Stimulated activated CD4-positive, alpha-beta T cell treated with anti-CD3 and anti-CD28 coated beads, Interleukin-1b, Interleukin-23, amount 100 ng/mL, for 1 hour (primary cell): ENCODE measurements at places on chromosomes 7 and 10.

DNA sequence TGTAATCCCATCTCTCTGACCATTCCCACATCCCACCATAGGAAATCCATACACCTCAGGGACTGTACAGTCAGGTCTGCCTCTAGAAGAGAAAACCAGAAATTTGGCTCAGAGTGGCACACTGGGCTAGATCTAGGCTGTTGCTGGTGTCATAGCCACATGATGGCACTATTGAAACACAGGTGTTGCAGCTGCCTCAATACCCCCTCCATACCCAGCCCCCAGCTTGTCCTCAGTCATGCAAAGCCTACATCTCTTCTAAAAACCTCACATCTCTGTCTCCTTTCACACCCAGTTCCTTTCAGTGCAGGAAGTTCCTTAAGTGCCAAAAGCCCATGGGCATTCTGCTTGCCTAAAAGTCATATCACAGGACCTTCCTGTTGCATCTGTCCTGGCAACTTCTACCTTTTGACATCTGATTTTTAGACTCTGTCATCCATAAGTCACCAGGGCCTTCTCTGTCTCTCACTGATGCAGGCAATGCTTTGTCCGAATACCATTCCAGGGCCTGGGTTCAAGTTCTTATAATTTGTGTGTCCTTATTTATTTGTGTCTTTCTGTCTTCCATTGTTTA, 27.0 kb upstream of the HIBADH start:
- DNase-seq, result no peak

DNA sequence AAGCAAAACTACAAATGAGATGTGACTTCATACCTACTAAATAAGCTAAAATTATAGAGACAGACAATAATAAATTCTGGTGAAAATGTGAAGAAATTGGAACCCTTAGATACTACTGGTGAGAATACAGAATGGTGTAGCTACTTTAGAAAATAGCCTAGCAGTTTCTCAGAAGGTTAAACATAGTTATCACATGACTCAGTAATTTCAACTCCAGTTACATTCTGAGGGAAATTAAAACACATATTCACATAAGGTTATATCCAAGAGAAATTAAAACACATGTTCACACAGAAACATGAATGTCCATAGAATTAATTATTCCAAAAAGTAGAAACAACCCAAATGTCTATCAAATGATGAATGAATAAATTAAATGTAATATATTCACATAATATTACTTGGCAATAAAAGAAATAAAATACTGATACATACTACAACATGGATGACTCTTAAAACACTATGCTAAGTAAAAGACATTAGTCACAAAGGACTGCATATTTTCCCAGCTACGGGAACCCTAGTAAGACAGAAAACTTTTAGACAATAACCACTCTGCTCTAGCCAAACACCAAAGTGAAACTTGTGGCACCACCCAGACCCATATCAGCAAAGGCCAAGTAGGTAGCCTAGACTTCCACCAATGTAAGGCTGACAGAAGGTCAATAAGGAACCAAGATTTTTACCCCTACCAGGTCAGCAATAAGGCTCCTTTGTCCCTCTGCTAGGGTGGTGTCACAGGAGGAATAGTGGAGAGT, 25.1 kb downstream of the SLC25A40 start:
- DNase-seq, result no peak

- no peak for DNase-seq
Measured at GRCh38 chr10:124748166-124748565, 4.0 kb upstream of the FAM53B start.

DNA sequence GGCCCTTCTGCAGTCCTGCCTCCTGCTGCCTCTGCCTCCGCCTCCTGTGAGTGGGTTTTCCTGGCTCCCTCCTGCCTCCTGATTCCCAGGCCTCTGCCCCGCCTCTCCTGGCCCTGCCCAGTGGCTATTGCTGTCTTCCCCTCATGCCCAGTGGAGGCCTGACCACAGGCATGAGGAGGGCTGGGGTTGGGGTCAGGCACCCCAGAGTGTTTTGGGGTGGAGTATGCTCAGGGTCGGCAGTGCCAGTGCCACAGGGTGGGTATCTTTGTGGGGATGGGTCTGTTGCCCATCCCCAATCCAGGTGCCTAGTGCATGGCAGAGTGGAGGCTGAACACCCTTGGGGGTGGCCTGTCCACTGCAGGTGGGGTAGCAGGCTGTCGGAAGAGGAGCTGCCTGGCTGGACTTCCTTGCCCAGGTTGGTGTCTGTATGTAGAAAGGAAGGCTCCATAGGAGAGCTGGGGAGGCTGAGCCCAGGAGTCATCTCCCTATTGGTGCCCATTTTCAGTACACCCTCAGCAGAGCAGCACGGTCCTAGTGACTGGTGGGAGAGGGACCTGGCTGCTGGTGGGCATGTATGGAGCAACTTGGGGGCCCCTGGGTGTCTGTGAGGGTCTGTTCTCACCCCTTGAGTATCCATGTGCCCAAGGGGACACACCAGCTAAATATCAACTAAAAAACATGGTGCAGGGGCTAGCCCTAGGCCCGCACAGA, 62.2 kb downstream of the ARHGAP22 start:
- no peak for DNase-seq

GRCh38 chr7:134940729-134941128, 45.6 kb upstream of the AGBL3 start:
- no peak for DNase-seq

- DNase-seq, result no peak
Measured at GRCh38 chr7:102064361-102065025, 222.2 kb upstream of the SH2B2 start.

DNA sequence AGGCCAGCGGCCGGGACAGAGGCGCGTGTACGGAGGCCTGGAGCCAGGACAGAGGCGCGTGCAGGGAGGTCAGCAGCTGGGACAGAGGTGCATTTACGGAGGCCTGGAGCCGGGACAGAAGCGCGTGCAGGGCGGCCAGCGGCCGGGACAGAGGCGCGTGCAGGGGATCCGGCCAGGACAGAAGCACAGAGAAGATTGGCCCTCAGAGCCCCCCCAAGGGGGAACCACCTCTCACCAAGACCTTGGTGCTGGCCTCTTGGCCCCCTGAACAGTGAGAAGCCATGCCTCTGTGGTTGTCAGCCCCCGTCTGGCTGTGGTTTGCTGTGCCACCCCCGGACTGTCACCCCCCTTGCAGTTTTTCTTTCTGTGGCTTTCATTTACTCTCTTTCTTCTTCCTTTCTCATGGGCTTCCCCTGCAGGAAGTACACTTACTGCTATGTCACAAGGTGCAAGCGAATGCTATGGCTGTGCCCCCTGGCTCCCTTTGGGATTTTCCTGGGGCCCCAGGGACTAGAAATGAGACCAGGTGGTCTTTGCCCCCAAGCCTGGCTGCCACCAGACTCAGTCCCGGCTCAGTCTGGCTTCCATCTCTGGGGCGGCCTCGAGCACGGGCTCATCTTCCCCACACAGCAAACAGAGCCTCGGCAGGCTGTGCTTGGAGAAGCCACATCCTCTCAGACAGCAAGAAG, 41.1 kb downstream of the INSIG1 start:
- DNase-seq, result no peak

DNA sequence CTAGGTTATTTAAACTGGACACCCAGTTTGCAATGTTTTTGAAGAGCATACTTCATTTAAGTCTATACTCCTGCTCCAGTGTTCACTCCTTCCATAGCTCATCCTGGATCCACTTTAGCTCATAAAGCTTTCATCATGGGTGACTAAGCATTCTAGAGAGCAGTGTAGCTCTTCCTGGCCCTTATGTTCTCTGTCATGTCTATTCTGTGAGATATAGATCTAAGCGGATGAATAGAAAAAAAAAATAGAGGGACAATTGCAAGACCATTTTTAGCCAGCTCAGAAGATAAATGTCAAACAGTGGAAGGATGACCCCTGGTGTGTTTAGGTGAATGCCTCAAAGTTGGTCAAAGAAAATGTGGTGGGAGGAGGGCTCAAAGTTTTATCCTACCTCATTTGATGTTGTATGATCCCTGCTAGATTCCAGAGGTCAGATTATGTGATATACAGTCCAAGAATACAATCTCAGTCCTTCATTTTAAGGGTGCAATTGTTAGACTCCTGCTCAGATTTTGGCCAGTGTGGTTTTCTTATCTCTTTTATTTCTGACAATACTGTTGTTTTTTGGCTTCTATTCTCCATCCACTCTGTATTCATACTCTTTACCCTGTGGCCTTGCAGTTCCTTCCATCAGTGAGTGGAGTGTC, 7.5 kb upstream of the HECW1 start:
- DNase-seq, result no peak

DNA sequence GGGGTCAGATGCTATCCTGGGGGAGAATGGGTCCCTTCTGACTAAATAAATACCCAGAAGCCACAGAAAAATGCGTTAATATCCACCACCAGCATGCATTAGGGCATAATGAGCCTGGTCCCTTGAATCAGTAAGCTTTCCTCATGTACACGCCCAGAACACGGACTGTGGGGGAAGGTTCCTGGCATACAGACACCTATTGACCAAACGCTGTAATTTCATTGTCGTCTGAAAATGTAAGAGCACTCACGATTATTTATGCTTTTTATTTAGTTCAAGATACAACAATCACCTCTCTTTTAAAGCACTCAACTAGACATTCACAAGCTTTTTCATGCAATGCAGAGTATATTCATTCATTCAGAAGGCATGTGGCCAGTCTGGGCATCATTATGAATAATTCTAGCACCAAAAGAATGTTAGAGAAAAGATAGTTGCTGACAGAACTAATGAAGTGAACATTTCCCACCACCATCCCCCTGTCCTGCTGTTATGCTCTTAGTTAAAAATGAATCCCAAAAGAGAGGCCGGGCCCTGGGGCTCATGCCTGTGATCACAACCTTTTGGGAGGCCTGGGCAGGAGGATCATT, 101.0 kb downstream of the SVIL start:
- DNase-seq, result no peak

DNA sequence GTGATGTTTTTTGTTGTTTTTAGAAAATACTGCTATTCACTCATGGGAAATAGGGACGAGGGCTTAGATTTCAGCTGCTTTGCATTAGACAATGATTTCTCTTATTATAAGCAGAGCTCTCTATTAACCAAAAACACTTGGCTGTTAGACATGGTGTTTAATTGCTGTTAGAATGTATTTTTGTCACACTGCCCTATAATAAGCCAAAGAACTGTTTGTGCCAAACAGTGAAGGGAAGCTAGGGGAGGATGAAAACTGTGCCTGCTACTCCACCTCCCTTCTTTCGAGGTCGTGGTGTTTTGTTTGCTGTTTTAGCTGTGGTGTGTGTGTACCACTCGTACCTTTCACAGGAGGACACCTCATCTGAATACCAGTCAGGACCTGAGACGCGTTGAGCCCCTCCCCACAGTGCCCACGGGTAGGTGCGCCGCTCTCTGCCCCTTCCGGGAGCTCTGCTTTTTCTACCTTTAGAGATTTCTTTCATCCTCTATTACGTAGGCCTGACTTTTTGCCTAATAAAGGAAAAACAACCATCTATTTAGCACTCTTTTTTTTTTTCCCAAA, 57.9 kb downstream of the CUX1 start:
- no peak for DNase-seq

DNA sequence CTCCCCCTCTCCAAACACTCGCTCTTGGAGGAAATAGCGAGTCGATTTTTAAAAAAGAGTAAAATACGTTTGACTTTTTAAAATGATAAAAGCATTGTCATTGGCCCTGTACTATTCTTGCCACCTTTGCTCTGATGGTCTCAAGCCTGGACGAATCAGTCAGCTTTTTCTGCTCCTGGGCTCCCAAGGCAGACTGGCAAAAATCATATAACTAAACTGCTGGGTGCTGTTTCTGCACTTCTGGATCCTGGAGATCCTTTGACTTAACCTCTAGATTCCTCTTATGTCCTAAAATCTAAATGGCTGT, 1.8 kb downstream of the TPST1 start:
- no peak for DNase-seq

DNA sequence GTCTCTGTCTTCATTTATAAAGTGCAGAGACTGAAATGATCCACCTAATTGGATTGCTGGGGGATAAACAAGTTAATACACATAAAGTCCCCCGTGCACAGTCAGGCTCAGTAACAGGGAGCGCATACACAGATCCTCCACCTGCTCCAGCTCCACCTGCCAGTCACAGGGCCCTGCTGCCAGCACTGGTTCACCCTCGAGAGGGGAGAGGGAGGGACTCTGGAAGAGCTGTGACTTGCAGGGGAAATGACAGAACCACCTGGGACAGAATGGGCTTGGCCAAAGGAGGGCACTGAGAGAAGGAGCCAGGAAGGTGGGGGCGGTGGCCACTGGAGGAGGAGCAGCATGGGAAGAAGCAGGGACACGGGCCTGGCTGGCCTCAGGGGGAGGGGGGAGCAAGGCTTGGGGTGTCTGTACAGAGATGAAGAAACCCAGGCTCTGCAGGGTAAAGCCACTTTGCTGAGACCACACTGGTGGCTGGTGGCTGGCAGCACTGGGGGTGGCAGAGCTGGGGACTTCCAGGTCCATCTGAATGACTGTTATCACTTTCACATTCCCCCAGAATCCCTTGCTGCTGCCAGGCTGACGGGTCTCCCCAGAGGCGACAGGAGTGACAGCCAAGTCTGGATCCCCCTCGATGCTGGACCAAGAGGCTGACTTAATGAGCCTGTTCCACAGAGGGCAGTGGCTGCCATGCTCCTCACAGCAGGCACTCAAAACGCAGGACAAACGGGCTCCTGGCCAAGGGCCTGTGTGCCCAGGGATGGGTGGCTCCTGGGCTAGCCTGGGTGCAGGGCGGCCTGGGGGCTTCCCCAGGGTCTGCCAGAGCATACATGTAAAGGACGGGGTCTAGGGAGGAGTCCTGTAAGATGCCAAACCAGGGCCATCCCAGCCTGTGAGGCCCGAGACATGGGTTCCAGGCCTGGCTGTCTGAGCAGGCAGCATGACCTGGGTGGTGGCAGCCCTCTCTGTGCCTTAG, 151.1 kb downstream of the SH3PXD2A start:
- DNase-seq, result no peak

- no peak for DNase-seq
Measured at GRCh38 chr10:22737587-22737986, 23.2 kb upstream of the PIP4K2A start.

- DNase-seq, result no peak
Measured at GRCh38 chr10:86651631-86652331, 2.6 kb upstream of the OPN4 start.

- DNase-seq, result no peak
Measured at GRCh38 chr10:2933071-2933470, 134.3 kb upstream of the PFKP start.

- no peak for DNase-seq
Measured at GRCh38 chr10:51501396-51501795, 198.0 kb downstream of the CSTF2T start.

DNA sequence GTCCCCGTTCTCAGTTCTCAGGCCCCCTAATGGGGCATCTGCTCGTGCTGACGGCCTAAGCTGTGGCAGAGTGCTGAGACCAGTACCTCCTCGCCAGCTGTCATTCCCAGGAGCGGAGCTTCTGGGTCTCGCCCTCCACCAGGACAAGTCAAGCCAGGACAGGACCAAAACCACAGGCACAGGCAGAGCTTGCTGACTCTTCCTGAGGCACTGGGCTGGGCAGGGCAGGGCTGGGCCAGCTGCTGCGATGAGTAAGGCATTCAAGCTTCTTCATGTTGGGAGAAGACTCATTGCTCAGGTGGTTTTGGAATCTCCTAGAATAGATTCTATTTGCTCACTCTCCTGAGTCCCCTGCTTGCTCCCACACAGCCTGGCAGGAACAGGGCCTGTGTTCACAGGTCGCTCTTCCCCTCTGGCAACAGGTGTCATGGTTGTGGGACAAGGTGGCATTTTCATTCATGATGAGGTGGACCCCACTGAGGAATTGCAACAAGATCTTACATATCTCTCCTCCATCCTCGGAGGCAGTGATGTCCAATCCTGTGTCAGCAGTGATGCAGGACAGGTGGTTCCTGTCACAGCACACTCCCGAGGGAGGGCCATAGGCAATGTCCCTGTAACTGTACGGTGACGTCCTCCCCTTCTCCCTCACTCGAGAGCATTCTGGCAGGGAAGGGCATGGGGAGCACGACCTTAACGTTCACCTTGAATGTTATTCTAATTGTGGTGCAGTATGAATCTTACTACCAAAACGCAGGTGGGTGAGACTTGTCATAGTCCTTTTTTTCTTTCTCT, 17.0 kb upstream of the SH3PXD2A start:
- no peak for DNase-seq
